Iris pigment epithelial cell (primary cell): ENCODE measurements at places on chromosomes 1 and 21.
A peak's percentile ranks its signal among the peaks of the same experiment; 100 is the strongest.

GRCh38 chr1:26832249-26832960, 5.9 kb downstream of the ZDHHC18 start:
- DNase-seq: no peak

DNA sequence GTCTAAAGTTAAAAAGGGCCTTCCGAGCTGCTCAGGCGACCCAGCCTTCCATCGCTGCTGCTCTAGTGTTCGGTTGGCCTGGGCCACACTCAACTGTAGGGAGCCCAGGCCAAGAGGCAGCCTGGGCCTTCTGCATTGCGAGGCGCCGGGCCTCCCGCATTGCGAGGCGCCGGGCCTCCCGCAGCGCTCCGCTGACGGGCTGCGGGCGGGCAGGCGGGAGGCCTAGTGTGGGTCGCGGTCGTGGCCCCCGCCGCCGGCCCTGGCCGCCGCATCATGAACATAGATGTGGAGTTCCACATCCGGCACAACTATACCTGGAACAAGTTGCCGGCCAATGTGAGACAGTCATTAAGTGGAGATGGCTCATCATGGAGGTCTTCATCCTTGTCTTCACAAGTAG, 48.3 kb downstream of the PPIAL4G start:
- DNase-seq: no peak

- DNase-seq: peak; percentile 15
Observed at GRCh38 chr1:47871799-47872353, 125.3 kb downstream of the TRABD2B start.

DNA sequence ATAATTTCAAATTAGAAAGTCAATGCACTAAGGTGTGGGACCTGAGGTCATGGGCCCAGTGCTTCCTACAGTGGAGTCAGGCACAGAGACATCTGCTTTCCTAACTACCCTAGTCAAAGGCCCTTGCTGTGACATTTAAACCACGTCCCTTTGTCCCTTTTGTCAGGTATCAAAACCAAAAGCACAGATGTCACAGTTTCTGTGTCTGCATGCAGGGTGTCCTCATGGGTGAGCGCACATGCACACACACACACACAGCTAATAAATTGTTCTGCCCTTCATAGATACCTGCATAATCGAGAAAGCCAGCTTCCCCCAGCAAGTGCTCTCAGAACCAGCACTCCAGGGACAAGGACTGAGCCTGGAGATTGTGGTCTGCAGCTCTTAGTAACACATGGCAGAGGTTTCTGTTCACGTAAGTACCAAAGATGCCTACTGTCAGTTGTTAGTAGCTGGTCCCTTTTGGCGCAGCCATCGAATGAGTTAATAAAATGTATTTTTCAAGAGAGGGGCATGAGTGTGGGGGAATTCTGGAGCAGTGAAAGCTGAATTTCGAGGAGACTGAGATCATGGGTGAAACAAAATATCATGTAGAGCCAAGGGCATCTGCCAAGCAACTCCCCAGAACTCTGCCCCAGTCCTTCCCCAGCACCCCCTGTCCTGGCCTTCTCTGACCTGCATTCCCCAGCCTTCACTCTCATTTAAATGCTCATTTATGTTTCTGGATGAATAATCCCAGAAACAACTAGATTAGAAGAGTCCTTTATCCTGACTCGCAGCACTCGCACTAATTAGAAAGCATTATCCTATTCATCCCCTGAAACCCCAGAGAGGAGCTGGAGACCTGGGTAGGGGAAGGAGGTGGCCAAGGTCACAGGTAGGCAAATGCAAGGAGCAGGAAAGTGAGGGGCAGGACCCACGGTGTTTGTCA, 25.5 kb downstream of the TNR start:
- DNase-seq: no peak

- DNase-seq: no peak
Observed at GRCh38 chr1:95876276-95876675, 642.3 kb downstream of the RWDD3 start.

GRCh38 chr1:44021581-44022321, 9.5 kb downstream of the SLC6A9 start:
- no peak for DNase-seq

- DNase-seq: peak; percentile 30
Observed at GRCh38 chr1:98906809-98907208, 97.9 kb downstream of the PLPPR5 start.

DNA sequence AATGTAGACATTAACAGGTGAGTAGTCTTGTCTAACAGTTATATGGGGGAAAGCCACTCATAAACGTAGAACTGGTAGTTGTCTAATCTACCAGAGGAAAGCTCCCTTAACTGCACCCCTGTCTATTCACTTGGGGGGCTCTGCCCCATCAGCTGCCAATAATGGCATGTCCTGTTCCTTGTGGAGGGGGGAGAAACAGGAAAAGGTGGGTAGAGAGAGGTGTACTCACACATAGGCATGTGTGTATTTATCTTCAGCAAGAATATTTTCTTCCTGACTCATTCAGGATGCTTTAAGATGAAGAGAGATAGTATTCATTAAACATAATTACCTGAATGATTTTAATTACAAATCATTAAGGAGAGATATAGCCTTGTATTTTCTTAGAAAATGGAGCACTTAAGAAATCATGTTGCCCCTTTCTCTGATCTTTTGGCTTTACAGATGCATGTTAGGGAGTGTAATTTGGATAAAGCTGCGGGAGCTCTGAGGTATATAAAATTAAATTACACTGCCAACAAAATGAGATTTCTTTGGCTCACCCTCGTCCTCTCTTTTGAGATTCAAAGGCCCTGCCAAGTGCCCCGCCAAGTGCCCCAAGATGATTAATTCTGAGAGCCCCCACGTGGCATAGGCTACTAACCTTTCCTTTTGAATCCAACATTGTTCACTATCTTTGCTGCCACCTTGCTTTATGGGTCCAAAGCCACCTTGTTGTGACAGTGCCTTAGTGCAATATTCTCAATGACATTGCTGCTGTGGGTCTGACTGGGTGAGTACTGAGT, 286.3 kb upstream of the LYPLAL1 start:
- peak; percentile 26 for DNase-seq

DNA sequence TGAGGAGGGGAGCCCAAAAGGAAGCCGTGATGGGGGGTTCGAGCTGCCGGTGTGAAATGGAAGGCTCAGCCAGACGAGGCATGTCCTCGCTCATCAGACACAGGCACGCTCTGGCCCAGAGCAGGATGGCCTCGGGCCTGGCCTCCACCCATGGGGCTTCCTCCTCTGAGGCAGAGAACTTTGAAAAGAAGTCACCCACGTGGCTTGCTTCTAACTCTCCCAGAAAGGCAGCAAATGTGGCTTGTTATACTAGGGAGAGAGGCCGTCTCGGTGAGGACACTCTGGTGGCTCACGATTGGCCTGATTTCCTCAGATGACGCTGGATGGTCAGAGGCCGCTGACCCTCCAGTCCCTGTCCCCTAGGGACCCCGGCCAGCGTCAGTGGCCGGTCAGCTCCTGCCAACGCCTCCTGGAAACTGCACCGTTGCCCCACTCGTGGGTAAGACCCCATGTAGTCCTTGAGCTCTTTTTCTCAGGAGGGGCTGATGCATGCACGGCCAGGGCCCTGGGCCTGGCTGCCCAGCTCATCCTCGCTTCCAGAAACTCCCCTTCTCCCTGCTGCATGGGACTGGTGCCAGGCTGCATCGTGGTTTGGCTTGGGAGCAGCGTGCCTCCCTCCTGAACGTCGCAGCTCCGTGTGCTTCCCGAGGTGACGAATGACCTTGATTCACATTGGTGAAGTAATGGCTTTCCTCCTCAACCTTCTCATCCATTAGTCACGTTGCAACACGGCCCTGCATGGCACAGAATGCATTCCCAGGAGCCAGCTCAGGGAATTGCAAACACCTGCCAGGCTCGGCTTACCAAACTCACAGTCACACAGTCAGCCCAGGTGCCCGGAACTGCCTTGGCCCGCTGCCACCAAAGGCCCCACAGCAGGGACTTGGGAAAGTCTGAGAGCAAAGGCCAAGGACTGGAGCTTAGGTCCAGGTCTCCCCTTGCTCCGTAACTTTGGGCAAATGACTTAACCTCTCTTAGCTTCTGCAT, 58.8 kb downstream of the TOMM20 start:
- peak; percentile 42 for DNase-seq

DNA sequence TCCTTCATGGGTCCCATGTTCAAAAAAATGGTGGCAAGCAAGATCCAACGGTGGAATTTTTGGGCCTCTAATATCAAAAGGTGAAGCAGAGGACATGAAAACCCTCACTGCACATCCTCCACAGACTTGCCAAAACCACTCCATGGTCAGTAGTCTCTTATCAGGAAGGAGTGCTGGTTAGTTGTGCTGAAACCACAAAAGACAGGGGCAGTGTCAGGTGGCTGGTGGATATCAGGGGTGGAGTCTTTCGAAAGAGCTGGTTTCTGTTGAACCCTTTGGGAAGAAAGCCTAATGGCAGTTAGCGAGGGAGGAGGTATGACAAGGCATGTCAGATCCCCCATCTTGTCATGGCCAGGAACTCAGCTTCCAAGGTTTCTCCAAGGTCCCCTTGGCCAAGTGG, 395.9 kb upstream of the CAMK1G start:
- no peak for DNase-seq

DNA sequence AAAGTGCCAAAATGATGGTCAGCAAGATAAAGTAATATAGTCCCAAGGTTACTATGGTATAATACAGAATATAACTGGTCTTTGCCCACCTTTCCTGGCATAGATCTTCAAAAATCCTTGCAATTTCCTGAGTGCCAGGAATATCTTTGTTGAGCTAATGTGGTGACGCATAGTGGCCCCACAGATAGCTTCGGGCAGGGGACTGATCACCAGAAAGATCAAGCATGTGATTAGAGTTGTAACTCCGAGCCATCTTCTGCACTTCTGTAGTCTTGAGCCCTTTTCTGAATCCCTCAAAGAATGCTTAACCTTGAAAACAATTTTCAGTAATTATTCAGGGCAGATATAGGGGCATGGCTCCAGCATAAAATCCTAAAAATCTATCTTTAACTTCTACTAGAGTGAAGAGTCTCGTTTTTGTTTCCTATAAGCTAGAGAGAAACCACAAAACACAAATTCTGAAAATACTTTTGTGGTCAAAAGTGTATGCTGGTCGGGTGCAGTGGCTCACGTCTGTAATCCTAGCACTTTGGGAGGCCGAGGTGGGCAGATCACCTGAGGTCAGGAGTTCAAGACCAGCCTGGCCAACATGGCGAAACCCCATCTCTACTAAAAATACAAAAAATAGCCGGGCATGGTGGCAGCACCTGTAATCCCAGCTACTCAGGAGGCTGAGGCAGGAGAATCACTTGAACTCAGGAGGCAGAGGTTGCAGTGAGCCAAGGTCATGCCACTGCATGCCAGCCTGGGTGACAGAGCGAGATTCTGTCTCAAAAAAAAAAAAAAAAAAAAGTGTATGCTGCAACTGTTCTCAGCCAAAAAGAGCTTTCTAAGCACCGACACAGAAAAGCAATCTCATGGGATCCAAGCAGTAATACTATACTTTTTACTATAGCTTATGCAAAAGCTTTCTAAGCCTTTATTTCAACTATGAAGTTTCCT, 62.8 kb downstream of the NVL start:
- DNase-seq: peak; percentile 20

- no peak for DNase-seq
Observed at GRCh38 chr21:35948982-35949381, 111.3 kb downstream of the SETD4 start.

- DNase-seq: no peak
Observed at GRCh38 chr1:81069856-81070255, 730.9 kb upstream of the ADGRL2 start.

GRCh38 chr1:96144636-96145035, 576.9 kb upstream of the PTBP2 start:
- DNase-seq: no peak

GRCh38 chr21:33265664-33266049, 510 bp upstream of the IL10RB start:
- peak; percentile 35 for DNase-seq

- no peak for DNase-seq
Observed at GRCh38 chr1:20147846-20148570, 8.9 kb downstream of the PLA2G2F start.

GRCh38 chr21:25862112-25862511, 127.3 kb downstream of the GABPA start:
- no peak for DNase-seq

DNA sequence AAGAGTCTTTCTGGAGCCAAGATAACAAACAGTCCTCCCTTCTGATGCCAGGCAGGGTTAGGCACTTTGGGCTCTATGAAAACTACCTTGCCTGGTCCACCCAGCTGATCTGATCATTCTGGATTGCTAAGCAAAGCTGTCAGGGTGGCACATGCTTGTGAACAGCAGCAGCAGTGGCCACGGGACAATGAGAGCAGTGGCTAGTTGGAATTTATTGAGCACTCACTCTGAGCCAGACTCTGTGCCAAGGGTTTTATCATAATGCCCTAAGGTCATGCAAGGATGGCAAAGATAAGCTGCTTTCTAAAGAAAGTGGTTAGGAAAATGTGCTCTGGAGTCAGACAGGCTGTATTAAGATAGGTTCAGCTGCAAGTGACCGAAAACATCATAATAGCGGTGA, 390.4 kb upstream of the VAMP3 start:
- DNase-seq: no peak

DNA sequence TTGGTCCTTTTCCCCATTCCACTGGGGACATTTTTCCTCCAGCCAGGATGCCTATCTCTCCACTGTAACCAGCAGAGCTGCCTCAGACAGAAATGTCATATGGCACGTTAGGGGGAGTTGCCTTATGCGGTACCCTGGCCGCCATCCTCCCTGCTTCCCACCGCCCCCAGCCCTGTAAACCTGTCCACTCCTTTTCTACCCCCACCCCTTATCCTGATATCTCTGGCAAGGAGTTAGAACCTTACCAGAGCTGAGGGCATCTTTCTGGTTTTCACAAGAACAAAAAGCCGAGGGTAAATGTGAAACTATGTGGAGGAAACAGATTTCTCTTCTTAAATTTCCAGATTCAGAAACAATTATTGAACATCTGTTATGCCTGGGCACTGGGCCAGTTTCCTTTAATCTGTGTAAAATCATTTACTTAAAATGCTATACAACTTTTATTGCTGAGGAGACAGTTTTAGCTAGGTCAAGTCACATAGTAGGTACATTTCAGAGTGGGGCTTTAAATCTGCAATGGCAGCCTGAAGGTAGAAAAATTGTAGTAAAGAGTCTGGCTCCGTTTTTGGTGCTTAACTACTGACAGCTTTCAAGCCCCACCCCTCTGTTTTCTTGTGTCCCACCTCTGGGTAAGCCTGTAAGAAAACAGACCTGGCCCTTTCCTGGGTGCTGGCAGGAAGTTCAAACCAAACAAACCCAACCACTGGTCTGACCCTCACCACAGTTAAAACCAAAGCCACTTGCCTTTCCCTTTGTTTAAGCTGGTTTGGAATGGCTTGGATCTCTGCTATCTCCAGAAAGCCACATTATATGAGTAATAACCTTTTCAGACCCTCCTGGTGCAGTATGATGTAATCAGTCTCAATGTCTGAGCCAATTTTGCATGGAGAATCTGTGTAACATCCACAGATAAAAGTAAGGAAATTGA, 319.0 kb downstream of the HHAT start:
- DNase-seq: peak; percentile 49
